ENCODE measurements at places on chromosomes 5 and 9.

- no peak for DNase-seq
These were observed 46.4 kb upstream of the ZNF462 start for GRCh38 chr9:106816524-106816923.

GRCh38 chr5:125717209-125717608 lies 706.0 kb upstream of the GRAMD2B start:
- no peak for DNase-seq

DNA sequence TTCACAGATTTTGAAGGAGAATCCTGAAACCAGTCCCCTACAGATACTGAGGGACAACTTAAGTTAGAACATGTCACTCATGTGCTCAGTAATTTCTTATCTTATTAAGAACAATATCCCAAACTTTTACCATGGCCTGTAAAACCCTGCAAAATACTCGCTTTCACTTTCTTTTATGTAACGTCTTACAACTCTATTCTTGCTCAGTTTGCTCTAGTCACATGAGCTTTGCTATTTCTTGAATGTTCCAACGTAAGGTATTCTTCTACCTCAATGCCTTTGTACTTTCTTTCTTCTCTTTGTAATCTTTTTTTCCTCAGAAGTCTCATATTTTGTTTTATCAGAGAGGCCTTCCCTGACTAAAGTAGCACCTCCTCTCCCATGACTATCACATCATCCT lies 14.1 kb downstream of the TMEM38B start:
- DNase-seq, result no peak

- no peak for DNase-seq
These were observed 267.8 kb upstream of the NREP start for GRCh38 chr5:112024769-112025168.

GRCh38 chr9:95611354-95611753 lies 94.6 kb upstream of the PTCH1 start:
- no peak for DNase-seq

DNA sequence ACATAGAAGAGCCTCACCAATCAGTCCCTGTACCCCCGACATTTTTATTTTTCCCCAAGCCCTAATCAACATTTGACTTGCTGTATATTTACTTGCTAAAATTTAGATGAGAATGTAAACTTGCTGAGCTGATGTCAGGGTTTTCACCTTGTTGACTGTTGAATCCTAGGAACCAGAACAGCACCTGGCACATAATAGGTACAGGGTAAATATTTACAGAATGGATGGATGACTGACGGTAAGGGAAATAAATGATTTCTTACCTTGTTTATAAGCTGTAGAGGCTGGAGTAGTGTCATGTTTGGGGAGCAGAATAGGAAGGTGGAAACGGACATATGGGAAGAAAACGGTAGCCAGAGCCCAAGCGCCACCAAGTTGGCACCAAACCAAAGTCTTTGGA lies 107.0 kb upstream of the NUDT12 start:
- no peak for DNase-seq

DNA sequence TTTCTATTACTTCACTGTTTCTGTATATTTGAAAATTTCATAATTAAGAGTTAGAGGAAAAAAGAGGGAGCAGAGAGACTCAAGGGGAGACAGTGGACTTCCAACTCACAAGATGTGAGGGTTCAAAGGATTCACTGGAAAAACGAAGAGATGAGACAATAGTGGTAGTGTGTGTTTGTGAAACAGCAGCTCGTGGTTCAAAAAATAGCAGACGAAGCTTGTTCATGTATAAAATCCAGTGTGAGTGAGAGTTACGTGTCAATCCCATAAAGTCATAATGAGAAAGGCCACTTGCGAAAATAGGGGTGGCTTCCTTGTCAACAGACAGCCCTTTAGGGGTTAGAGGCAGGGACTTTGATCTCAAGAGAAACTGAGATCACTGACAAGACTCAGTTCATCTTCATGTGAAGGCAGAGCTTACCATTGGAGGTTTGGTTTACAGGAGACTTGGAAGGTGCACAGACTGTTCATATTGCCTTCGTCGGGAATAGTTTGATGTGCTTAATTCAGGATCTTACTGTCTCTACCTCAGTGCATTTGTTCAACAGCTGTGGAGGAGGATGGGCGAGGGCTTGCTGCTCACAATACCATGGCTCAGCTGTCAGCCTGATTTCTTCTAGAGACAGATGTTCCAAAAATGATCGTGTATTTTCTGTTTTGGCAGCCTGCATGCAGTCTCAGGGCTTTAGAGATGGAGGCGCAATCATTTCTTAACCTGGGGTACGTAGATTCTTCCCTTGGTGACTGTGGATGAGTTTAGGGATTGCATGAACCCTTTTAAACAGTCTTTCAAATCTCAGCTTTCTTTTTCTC lies 105.7 kb upstream of the KLF9 start:
- DNase-seq, result no peak

GRCh38 chr9:92804727-92805126 lies 40.1 kb upstream of the BICD2 start:
- no peak for DNase-seq

- DNase-seq, result no peak
These were observed 74.2 kb downstream of the C9orf152 start for GRCh38 chr9:110133608-110134210.

- DNase-seq, result no peak
These were observed 77.5 kb downstream of the CEMIP2 start for GRCh38 chr9:71690689-71691435.

- DNase-seq, result no peak
These were observed 132.9 kb downstream of the STARD4 start for GRCh38 chr5:111379391-111379816.

DNA sequence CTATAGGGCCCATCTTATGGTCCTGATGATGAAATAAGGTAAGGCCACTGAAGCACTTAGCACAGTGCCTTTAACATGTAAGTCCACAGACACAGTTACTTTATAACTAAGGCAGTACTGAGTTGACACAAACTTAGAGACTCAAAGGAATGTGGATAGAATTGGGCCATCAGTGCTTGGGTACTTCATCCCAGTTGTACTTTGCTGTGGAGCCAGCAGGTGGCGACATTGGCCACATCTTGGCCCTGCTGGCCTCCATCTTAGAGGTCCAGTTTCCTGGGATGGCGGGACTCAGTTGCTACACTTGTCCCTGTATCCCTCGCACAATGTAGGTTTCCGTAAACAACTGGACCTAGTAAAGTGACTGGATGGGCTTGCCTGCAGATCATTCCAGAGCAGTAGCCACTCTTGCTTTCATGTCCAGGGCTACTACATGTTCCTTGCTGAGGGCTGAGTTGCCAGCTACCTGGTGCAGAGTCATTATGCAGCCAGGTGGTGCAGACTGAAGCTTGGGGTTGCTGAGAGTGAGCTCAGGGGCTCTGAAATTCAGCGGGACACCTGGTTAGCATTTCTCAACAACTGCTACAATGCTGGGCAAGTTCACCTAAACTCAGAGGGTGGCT lies 10.6 kb downstream of the MTAP start:
- peak; percentile 64 for DNase-seq

DNA sequence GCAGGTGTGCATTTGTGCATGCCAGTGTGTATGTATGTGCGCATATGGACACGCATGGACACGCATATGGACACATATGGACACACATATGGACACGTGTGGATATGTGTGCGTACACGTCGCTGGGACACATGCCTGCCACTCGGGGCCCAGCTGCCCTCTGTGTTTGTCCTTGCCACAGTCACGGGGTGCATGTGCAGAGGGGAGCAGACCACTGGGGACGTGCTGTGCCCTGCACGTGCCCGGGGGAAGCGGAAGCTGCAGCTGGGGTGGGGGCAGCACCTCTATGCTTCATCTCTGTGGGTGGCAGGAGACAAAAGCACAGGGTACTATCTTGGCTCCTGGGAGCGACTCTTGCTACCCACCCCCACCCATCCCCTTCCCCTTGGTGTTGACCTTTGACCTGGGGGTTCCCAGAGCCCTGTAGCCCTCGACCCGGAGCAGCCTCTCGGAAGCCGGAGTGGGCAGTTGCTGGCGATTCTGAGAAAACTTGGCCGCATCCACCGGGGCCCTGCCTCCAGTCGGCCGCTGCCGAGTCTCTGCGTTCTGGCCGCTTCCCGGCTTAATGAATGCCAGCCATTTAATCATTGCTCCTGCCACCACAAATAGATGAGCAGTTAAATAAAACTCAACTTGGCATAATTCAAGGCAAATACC lies 2.4 kb upstream of the SLC6A18 start:
- DNase-seq, result no peak

- no peak for DNase-seq
These were observed 58.2 kb upstream of the RXRA start for GRCh38 chr9:134267881-134268724.

DNA sequence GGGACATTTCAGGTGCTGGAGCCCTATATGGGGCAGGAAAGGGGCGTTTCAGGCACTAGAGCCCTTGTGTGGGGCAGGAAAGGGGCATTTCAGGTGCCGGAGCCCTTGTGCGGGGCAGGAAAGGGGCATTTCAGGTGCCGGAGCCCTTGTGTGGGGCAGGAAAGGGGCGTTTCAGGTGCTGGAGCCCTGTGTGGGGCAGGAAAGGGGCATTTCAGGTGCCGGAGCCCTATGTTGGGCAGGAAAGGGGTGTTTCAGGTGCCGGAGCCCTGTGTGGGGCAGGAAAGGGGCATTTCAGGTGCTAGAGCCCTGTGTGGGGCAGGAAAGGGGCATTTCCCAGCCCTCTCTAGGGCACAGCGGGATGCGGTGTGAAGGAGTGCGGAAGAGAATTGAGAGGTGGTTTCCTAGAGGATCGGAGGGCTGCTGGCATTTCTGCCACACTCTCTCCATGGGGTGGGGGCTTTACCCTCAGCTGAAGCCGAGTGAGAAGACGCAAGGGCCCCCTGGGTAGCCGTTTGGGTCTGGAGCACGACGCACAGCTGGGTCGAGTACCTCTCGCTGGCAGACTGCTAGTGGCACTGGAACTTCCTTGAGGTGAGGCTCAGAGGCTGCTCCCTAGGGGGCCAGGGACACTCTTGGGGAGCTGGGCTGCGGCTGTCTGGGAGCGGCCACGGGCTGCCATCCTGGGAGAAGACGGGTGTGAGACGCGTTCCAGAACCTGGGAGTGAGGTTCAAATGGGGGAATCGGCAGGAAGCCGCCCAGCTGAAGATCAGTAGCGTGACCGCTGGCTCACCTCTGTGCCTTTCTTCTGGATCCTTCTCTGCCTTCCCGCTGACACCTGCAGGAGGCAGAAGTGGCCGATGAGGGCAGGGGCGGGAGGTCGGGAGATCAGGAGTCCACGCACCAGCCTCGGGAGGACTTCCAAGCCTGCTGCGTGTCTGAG lies 122.6 kb upstream of the IRX4 start:
- no peak for DNase-seq

DNA sequence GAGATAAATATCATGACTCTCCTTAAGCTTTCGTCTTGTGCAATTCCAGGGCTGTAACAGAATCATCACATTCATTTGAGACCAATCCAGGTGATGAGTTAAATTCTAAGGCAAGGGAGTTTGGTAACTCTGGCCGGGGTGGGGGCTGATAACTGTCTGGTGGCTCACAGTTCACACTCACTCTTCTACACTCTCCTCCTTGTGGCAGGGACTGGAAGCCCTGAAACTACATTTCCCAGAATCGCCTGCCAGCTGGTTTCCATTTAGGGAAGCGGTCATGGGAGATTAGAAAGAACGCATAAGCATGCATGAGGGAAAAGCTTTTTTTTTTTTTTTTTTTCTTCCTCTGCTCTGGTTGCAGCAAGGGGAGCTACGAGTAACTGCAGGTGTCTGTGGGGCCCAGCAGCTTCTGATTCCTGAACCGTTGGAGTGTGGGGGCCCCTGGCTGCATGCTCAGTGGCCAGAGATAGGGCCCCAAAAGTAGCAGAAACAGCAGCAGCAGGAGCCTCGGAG lies 154.8 kb upstream of the TBC1D2 start:
- no peak for DNase-seq

Data from T-helper 9 cell (primary cell).